ENCODE measurements at places on chromosomes 3 and 15.

DNA sequence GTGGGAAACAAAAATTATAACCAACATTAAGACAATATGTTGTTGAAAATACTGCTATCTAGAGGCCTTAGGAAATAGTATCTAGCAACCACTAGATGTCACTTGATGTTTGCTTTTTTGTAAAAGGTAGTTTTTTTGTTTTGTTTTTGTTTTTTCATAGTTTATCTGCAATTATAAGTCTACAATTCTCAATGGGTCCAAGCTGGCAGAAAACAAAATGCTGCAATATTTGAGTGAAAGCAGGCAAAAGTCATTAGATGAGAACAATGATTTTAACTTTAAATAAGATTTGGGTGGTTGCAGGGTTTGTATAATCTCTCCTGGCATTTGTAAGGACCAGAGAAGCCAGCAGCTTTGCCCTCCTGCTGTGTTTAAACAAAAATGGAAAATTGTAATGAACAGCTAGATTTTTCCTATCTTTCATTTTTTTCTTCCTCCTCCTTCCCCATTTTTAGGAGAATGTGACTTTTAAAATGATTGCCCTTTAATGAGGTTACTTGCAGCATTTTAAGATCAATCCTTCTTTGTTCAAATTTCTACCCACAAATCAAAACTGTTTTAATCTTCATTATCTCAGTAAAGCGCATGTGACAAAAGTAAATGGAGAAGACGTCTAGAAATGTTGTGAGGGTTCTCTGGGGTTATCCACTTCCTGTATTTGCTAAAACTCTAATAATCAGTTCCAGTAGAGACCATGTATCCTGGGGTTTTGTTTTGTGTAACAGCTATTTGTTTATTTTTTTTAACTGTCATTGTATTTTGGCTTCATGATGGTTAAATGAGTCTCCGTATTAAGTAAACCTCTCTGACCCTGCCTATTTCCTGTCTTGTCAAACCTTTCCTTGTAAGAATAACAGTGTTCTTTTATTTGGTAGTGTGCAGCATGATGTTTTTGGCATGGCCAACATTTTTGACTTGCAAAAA lies 27.3 kb downstream of the DUT start:
- no peak for DNase-seq

- DNase-seq, result no peak
These were observed 34.8 kb downstream of the MINDY4B start for GRCh38 chr3:150870406-150870805.

DNA sequence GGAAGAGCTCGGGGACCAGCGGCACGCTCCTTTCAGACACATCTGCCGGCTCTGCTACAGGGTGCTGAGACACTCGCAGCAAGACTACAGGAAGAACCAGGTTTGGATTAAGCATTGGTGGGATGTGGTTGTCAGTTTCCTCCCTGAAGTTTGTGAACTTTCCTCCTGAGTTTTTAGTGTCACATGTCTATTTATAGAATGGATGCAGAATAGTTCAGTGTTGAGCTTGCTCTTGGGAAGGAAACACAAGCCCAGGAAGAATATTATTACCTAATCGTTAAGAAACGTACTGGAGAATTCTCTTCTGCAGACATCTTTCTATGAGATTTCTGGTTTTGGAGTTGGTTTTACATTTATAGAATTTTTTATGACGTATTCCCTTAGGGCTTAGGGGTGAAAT lies 172.0 kb downstream of the ITPR1 start:
- no peak for DNase-seq

- no peak for DNase-seq
These were observed 1.5 kb upstream of the SNX22 start for GRCh38 chr15:64149893-64150578.

DNA sequence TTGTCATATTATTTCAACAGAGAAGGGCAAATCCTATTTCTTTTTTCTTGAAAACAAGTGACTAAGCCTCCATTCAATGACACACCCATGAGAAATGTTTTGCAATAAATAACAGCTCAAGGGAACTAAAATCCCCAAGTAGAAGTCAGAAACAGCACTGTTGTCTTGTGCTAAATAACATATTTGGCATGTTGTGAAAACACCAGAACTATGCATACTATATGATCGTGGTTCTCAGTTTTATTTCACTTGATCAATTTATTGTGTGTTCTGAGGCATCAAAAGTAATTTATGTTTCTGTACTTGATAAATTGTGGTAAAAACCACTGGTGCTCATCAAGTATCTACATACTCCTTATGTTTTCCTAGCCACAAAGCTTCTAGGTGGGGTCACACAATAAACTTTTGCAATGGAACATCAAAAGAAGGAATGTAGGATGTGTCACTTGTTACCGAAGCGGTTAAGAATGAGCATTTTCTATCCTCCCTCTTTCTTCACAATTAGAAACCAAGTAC lies 691.7 kb upstream of the CBLB start:
- DNase-seq, result no peak

- DNase-seq, result no peak
These were observed 14.2 kb upstream of the DIPK2A start for GRCh38 chr3:143957453-143957852.

DNA sequence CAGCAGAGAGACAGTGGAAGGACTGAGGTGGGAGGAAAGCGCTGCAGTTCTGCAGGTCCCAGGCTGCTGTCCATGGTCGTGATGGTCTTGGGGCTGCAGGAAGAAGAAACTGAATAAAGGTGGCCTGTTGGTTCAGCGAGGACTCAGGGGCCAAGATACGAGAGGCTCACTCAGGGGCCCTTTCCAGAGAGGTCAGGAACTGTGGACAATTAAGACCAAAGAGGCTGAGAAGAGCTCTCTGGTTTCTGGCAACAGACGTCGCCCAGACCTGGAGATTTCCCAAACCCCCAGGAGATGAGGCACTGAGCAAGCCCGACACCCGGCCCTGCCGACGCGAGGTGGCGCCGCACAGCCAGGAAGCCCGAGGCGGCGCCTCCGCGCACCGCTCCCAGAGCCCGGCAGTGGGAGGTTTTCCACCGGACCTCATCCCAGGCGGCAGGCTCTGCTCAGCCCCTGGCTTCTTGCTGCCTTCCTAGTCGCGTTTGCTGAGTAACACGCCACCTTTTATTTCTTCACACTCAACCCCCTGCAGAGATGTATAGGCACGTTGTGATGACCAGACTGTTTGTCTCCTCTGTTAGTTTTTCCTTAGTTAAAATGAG lies 56.4 kb upstream of the ARRDC4 start:
- peak; percentile 81 for DNase-seq

GRCh38 chr3:127734754-127735473 lies 62.2 kb downstream of the ABTB1 start:
- no peak for DNase-seq

DNA sequence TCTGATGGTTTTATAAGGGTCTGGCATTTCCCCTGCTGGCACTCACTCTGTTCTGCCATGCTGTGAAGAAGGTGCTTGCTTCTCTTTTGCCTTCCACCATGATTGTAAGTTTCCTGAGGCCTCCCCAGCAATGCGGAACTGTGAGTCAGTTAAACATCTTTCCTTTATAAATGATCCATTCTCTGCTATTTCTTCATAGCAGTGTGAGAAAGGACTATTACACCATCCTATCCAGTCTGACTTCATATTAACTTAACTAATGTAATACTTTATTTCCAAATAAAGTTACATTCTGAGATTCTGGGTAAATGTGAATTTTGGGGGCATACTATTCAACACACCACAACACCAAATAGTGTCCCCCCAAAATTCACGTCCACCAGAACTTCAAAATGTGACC lies 22.2 kb upstream of the MAP3K13 start:
- DNase-seq, result no peak

GRCh38 chr3:49788056-49788455 lies 1.7 kb upstream of the IP6K1 start:
- DNase-seq, result no peak

- no peak for DNase-seq
These were observed 159.5 kb downstream of the SQOR start for GRCh38 chr15:45794304-45794703.

GRCh38 chr15:96306321-96306720 lies 24.2 kb upstream of the NR2F2 start:
- DNase-seq, result no peak

DNA sequence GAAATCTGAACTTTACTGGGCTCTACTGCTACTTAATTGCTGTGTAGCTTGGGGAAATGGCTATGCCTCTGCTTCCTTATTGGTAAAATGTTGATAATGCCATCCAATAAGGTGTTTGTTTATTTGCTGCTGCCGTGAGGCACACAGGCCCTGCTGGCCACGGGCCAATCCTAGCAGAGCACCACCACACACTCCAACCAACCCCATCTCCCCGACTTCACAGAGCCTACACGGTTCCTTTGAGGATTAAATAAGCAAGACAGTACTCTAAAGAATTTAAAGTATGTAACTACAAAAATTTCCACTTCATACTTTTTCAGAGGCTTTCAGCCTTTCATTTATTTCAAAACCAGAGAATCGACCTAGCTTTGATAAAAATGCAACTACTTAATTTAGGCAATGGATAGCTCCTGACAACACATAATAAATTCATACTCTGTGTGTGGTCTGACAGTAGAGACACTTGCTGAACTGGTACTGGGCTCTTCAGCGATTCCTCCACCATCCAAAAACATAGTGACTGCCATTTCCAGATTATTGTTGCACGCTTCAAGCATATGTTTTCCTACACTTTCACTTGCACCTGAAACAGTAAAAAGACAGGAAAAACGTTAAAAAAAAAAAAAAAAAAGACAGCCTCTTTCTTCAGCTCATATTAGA lies 25.3 kb downstream of the UBXN7 start:
- no peak for DNase-seq

DNA sequence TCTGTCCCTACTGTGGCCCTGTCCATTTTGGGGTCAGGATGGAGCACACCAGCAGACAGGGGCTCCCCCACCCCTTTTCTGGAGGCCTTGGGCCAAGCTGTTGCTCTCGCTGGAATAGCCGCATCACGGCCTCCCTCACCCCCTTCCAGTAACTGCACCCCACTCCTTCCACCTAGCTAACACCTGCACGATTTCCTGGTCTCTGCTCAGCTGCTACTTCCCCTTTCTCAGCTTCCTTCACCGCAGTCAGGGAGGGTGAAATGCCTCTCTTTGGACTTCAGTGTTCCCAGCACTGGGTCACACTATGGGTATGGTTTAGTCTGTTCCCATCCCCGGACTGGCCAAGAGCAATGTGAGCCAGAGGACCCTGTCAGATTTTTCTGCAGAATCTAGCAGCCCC lies 400.2 kb downstream of the MCTP2 start:
- DNase-seq, result no peak

GRCh38 chr3:54342676-54343075 lies 220.3 kb downstream of the CACNA2D3 start:
- no peak for DNase-seq

DNA sequence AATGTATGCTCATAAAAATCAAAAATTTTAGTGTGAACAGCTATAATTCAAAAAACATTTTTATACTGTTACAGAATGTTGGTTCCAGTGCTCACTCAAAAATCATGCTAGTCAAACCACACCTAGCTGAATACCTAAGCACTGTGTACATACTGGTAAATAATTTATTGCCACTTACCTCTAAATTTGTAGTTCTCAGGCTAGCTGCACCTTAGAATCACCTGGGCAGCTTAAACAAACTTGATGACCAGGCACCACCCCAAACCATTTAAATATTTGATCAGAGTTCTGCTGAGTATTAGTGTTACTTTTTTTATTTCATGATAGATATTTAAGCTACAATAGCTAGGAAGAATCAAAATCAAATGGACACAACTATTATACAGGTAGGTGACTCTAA lies 32.3 kb upstream of the TMCO5A start:
- DNase-seq, result no peak

GRCh38 chr15:101203607-101204189 lies 48.1 kb downstream of the CHSY1 start:
- DNase-seq, result no peak

- no peak for DNase-seq
These were observed 10.3 kb downstream of the SEMA3G start for GRCh38 chr3:52434491-52435115.

DNA sequence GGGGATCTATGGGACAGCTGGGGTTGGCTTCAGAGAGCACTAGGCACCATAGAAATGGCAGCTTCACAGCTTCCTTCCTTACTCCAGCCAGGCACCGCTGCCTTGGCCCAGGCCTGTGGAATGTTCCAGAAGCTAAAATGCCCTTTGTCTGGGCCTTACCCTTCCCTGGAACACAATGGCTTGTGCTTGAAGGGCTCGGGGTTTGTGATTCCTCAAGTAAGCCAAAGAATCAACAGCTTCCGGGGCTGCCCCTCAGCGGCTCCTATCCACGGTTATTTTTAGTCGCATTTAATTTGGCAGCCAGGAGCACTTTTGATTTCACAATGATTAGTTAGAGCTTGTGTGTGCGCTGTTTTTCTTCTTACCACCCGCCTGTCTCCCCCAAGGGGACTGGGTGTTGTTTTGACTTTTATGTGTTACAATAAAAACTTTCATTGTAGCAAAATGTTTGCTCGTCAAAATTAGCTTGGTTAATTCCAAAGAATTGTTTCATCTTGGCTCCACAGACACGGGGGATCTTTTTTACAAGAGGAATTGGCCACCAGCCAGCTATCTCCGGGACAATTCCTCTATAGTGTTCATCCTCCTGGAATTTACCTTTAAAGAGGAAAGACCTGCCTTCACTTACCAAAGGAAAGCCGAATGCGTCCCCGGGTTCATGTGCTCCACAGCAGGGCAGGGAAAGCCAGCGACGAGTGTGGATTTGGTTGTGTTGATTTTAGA lies 73.8 kb downstream of the TLE3 start:
- peak; percentile 30 for DNase-seq

GRCh38 chr15:27683121-27683520 lies 416.0 kb downstream of the OCA2 start:
- no peak for DNase-seq

GRCh38 chr15:58929891-58930416 lies 3.5 kb downstream of the SLTM start:
- no peak for DNase-seq

- DNase-seq, result no peak
These were observed 61.4 kb upstream of the ARHGEF26 start for GRCh38 chr3:154059833-154060232.

GRCh38 chr3:97612632-97613031 lies 151.9 kb upstream of the ARL6 start:
- no peak for DNase-seq

DNA sequence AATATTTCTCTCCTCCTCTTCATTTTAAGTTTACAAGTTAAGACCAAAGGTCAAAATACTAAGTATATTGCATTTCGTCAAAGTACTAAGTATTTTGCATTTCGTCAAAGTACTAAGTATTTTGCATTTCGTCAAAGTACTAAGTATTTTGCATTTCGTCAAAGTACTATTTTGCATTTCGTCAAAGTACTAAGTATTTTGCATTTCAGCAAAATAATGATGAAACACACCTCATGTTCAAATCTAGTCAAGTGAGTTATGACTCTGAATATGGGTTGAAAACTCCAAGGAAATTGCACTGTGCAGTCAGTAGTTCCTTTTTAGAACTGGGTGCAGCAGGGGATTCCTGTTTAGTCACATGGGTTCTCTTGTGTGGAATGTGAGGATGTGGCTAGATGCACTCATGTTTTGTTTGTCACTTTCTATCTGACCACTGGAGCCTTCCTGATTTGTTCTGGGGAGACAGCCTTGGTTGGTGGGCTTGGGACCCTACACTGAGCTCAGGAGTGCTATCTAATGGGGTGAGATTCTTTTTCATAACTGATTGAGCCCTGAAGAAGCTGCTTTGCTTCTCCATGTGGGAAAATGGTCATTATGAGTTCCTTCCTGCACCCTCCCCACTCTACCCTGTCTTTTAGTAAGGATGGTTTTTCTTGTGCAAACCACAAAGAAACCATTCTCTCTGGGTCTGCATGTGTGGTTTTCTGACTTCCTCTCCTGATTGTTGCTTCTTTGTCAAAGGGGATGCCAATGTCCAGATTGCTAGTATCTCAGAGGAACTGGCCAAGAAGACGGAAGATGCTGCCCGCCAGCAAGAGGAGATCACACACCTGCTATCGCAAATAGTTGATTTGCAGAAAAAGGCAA lies 73.4 kb downstream of the CCK start:
- no peak for DNase-seq
